Sigmoid colon (tissue), 7 donors: ENCODE measurements at places on chromosomes 16 and 17. TPM values are rescaled to one million over a fixed set of nuclear protein-coding genes. Genes with fewer than 3 reads are reported as not detected.

Gene KCNAB3
- polyA plus RNA-seq = 5.5 TPM

Gene CEP20
- polyA plus RNA-seq = 34.9 TPM

Gene TMEM235
- polyA plus RNA-seq = not detected

Gene ADAP2
- 9.0 TPM for polyA plus RNA-seq

Gene CA7
- polyA plus RNA-seq = 188 TPM

Gene ARHGDIG
- polyA plus RNA-seq = 5.2 TPM

Gene TMEM114
- not detected for polyA plus RNA-seq

Gene PLLP
- 10.2 TPM for polyA plus RNA-seq

Gene WSCD1
- polyA plus RNA-seq = 9.6 TPM
